Myocyte (in vitro differentiated cells): ENCODE measurements at places on chromosomes 5 and 9.

GRCh38 chr5:39648085-39648847, 223.5 kb upstream of the DAB2 start:
- DNase-seq: no peak

DNA sequence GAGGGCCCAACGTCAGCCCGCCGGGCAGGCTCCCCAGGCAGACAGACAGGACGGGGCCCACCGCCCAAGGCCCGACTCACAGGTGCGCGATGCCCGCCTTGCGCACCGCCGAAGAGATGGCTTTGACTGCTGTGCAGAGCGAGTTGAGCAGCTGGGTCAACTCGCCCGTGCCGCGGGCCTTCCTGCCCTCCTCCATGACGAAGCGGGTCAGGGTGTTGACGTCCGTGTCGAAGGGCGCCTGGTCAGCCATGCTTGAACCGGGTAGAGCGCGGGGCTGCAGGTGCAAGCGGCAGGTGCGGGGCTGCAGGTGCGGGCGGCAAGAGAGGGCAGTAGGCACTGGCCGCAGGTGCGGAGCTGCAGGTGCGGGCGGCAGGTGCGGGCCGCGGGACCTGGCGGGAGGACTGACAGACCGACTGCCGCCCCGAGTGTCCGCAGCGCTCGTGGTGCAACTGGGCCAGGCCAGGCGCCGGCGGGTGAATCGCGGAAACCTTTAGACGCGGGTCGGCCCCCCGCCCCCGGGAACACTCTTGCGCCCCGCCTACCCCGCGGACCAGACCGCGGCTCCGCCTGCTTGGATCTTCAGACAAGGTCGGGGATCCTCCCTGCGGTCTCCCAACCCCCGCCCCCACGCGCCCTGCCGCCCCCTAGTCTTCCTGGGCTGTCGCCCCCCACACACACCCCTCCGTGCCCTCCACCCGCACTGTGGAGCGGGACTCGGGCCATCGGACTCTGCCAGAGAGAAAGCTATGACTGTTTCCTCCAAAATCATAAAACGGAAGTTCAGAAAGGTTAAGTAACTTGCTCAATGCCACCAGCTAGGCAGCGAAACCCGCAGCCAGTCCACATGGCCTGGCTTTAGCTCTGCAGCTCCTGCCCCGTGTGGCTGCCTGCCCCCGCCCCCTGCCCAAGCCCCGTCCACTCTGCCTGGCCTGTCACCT, at the start of gene FBP1:
FBP1 (minus strand) TSS at position 458 of the 938 bp plus-strand sequence; CDS start at position 250, 208 bp downstream.
- DNase-seq: no peak

DNA sequence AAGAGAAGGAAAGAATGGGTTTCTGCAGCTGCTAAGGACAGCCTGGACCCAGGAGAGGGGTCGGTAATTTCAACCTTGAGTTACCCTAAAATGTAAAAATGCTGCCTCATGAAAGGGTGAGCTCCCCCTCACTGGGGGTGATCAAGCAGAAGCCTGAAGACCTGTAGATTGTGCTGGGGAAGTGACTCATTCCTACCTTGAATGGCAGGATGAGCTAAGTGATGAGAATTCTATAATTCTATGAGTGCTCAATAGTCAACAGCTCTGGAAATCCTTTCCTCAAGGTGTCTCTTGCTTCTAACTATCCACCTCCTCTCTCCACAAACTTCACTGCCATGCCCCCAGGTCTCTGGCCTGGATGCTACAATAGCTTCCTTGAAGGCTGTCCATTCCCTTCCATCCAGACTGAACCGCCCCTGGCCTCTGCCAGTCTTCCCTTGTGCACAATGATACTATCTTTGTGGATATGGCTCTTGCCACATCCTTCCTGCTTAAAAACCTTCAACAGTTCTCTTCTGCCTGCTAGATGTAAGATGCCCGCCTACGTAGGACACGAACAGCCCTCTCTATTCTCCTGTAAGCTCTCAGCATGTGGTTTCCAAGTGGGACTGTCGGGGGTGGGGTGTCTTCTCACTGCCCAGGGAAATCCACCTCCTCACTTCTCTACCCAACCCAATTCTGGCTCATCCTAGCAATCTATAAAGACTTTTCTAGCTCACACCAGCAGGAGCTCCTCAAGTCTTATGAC, 50.6 kb downstream of the PTPN3 start:
- no peak for DNase-seq

DNA sequence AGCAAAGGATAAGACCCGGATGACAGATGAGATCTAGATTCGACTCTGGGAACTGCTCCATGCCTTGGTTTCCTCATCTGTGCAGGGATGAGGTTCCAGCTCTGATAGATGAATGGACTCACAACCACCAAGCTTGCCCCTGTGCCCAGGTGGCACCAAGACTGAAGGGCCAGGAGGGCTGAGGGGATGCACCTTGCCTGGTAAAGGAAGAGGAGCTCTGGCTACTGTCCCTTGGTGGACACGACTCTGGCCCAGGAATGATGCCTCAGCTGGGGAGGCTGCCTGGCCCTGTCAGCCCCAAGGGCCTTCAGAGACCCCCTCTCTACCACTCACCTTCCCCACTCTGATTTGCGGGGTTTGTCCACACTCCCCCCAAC, 24.9 kb upstream of the ANXA6 start:
- no peak for DNase-seq

DNA sequence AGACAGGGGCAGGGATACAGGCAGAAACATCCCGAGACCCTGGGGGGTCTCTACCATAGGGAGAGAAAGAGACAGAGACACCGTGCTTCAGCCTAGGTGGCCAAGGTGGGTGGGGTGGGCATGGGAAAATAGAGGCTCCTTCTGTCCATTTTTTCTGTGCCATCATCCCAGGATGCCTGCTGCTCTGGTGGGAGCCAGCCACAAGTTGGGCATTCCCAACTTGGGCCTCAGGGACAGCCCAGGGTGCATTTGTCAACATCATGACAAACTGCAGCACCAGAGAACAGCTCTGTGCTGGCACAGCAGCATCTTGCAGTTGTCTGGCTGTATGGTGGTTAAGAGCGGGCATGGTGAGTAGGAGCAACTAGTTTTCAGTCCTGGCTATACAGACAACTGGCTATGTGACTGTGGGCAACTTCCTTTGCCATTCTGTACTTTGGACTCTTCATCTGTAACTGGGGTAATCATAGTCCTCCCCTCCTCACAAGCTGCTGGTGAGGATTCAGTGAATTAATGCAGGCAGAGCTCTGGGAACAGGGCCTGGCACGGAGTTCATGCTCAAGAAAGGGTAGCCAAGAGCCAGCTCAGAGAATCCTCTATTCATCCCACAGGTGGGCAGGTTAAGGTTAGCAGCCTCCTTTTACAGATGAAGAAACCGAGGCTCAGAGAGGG, 100.4 kb downstream of the RGS3 start:
- no peak for DNase-seq

DNA sequence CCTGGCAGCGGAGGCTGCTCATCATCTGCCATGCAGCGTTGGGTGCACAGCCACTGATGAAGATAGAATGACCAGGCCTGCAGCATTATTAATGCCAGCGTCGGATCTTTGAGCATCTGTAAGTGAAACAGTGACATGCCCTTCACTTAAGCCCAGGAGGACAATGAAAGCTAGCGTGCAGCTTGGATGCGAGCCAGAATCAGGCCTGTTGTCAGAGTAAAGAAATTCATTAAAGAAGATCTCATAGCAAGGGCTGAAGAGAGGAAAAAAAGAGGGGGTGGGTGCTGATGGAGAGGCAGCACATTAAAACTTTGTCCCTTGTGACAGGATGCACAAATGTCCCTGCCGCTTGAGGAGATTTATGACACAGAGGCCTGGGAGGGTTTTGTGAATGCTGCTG, 186.1 kb upstream of the MAST4 start:
- DNase-seq: no peak

DNA sequence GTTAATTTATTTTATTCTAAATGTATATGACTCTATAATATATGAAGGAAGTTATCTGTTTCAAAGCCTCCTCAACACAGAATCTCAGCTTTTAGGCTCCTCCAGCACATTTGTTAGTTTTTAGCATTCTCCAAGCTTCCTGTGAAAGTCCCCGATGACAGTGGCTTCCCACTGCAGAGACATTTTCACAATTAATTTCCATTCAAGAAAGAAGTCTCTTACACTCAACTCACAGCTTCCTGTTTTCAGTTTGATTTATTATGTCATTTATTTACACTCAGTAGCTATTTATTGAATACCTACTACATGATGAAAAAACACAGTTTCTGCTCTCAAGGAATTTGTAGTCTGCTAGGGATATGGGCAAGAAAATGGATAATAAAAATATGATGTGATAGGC, 2228.2 kb upstream of the WWC1 start:
- no peak for DNase-seq

- peak; percentile 85 for DNase-seq
Observed at GRCh38 chr5:10577371-10578292, 13.8 kb downstream of the ANKRD33B start.

DNA sequence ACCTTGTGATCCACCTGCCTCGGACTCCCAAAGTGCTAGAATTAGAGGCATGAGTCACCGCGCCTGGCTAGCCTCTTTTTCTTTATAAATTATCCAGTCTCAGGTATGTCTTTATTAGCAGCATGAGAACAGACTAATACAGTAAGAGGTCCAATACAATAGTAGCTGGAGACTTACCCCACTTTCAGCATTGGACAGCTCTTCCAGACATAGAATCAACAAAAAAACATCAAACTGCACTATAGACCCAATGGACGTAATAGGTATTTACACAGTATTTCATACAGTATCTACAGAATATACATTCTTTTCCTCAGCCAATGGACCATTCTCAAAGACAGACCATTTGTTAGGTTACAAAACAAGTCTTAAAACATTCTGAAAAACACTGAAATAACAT, 6.1 kb upstream of the RCL1 start:
- DNase-seq: no peak

GRCh38 chr9:12884736-12885395, 110.0 kb downstream of the LURAP1L start:
- DNase-seq: peak; percentile 59

DNA sequence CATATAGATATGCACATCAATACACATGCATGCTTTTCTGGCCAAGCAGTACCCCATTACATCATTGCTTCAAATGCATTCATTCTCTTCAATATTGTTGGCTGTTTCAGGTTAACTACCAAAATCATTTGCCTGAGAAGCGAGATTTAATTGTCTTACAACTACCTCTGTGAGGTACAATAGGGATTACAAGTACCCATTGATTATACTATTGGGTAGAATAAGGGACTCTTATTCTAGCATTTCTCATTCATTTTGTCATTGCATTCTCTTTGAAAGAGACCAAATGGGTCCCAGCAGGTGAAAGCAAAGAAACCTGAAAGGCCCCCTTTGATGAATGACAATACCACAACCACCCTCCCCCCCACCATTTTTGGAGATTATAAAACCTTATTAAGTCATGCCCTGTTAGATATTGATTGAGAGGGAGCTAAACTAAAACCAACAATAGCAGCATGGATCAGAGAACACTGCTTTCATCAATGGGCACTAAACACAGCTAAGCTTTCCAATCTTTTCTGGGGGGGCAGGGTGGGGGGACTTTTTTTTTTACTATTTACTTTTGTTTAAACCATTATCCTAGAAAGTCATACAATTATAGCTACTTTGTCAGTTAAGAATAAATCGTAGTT, 375.0 kb upstream of the CCNH start:
- DNase-seq: no peak

DNA sequence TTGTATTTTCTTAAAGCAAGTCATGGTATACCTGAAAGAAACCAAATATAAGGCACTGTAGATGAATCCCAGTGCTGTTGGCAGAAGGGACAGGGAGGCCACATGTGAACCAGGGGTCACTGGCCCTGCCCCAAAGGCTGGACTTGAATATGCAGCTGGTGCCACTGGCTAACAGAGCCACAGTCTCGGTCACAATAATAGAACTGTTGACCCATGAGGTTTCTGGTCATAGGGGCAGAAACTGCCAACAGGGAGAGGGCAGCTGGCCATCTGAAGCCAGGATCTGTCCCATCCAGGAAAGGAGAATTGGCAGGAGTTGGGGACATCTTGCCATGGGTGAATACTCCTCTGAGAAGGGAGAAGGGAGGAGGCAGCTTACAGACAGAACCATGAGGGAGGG, 31.9 kb downstream of the PALM2AKAP2 start:
- DNase-seq: peak; percentile 77

- no peak for DNase-seq
Observed at GRCh38 chr9:134437403-134438194, 111.3 kb downstream of the RXRA start.
